ENCODE measurements at places on chromosomes 16 and 17.

- DNase-seq, result no peak
These were observed 5.3 kb downstream of the CNP start for GRCh38 chr17:41971721-41972523.

GRCh38 chr16:546909-547770, 13.1 kb upstream of the PRR35 start:
- no peak for DNase-seq

DNA sequence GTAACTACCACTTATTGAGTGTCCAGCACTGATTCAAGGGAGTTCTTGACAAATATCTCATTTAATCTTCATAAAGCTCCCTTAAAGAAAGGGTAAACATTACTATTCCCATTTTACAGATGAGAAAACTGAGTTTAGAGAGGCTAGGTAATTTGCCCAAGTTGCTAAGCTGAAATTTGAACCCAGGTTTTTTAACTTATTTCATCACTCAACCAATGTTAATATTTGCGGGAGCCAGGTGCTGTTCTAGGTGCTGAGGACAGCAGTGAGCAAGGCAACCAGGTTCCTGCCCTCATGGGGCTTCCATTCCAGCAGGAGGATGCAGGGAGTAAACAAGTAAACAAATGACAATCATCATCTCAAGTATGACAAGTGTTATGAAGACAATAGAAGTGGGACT, 104.0 kb upstream of the LHX1 start:
- DNase-seq, result no peak

DNA sequence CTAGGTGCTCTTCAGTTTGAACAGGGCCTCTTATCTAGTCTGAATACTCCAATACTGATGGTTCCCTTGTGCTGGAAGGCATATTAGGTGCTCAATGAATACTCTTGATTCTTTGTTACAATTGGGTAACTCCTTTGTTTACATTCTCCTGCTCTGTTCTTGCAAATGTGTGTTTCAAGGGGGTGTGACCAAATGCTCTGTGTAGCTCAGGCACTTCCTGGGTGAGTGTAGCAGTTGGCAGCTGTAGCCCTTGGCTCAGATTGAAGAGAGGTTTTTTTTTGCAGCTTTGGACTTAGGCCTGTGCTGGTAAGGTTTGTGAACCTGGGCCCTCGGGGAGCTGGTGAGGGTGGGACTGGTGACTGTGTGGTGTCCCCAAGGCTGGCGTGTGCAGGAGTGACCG, 20.2 kb downstream of the TBCD start:
- DNase-seq, result no peak

- DNase-seq, result no peak
These were observed 12.0 kb downstream of the SRCAP start for GRCh38 chr16:30710971-30711370.

- no peak for DNase-seq
These were observed 2.3 kb downstream of the RPUSD1 start for GRCh38 chr16:785563-786535.

GRCh38 chr16:1408171-1408837, 6.2 kb downstream of the UNKL start:
- no peak for DNase-seq

GRCh38 chr16:23607726-23608125, 11.6 kb upstream of the NDUFAB1 start:
- DNase-seq, result no peak

DNA sequence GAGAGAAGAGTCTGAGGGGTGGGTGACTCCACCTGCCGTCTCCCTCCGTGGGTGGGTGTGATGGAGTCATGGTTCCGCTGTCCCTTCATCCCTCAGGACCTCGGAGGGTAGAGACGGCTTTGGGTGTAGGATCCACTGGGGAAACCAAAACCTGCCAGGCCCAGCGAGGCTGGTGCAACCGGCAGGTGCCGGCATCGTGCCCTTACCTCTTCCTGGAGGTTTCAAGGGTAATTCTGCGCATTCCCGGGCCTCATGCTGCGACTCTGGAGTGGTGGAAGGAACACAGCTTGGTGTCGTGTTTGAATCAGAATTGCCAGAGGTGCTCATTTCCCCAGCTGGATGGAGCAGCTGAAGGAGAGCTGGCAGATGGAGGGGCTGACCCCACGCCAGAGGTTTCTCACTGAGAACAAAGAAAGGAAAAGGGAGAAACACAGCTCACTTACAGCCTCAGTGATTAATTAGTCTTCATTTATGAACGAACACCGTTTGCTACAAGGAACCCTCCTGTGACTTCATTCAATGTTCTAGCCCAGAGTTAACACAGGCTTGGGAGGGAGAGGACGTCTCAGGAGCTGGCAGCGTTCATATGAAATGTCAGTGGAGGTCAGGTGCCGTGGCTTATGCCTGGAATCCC, 16.3 kb upstream of the ATP2A3 start:
- DNase-seq, result no peak

GRCh38 chr16:50501251-50501650, 46.9 kb upstream of the NKD1 start:
- DNase-seq, result no peak

DNA sequence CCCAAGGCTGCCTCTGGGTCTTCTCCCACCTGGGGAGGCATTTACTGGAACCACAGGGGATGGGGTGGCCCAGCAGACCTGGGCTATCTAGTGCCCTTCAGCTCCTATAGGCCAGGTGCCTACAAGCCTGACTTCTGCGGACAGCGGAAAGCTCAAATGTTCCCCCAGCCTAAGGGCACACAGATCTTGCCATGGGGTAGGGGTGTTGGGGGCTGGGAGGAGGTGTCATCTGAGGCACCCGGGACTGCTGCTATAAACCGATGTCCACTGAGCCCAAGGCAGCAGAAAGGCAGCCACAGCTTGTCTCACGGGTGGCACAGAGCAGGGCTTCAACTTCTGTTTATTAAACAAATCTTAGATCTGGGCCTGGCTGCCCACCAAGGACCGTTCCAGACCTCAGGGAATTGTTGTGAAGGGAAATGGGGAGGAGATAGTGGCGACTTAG, 3.6 kb downstream of the MYO1C start:
- no peak for DNase-seq

DNA sequence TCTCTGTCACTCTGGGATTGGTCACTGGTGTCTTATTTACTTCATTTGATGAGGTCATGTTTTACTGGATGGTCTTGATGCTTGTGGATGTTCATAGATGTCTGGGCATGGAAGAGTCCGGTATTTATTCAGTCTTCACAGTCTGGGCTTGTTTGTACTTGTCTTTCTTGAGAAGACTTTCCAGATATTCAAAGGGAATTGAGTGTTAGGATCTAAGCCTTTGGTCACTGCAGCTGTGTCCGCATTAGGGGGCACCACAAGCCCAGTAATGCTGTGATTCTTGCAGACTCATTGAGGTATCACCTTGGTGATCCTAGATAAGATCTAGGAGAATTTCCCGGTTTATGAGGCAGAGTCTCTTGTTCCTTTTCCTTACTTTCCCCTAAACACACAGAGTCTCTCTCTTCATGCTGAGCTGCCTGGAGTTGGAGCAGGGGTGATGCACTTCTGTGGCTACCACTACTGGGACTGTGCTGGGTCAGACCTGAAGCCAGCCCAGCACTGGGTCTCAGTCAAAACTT, 214.7 kb downstream of the SPECC1 start:
- DNase-seq, result peak; percentile 35

DNA sequence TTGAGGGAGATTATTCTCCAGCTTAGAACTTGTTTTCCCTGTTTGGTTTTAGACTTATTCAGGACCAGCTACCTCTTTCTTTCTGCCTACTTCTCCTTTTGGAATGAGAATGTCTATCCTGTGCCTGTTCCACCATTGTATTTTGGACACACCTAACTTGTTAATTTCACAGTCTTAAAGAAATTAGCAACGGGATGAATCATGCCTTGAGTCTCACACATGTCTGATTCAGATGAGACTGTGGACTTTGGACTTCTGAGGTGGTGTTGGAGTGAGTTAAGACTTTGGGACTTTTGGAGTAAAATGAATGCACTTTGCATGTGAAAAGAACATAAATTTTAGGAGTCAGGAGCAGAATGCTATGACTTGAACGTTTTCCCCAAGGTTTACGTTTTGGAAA, 581.4 kb downstream of the CDH11 start:
- no peak for DNase-seq

- no peak for DNase-seq
These were observed 117.6 kb downstream of the C16orf78 start for GRCh38 chr16:49491106-49491670.

DNA sequence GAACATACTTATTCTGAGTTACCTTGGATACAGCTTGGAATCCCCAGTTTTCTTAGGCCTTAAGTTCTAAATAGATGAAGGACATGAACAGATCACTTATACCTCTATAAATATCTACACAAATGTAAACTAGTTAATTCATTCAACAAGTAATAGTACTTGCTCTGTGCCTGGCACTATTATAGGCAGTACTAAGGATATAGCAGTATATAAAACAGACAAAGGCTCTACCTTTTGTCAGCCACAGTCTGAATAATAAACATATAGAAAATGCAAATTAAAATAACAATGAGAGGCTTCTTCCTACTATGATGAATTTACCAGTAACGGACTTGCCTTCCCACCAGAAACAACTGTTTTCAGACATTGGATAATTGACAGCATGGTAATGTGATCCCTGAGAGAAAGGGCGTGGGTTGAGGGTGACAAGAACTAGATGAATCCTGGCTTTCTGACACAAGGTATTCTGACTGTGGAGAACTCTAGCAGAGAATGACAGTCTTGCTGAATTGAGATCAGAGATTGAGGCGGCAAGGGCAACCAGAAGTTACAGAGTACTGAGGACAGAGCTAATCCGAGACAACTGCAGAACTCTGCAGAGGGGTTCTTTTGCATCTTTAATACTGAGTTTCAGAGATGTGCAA, 170.5 kb downstream of the TANC2 start:
- no peak for DNase-seq

DNA sequence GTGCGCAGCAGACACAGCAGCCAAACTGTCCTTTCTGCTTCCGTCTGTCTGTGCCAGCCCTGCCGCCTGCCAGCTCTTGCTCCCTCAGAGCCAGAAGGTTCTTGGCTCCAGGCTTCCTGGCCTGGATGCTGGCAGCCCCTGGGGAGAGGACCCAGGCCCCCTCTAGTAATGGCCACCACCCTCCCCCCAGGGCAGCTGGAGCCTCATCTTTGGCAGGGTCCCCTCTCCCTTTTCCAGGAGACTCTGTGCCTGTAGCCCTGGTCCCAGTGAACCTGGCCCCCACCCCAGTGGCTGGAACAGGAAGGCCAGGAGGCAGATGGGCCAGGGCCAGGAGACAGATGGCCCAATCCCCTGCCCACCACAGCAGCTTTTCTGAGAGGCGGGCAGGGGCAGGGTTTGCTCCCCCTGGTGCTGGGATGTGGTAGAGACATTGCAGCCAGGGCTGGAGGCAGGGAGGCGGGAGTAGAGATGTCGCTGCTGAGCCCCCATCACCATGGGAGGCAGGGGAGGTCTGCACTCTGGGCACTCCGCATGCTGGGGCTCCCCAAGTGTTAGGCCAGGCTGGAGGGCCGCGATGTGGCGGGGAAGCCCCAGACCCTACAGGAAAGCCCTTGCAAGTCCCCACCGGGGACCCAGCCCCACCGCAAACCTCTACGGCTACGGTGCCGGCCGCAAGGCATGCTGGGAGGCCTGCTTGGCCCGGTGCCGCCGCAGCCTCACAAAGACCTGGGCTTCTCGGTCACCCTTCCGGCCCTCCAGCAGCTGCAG, 16.7 kb downstream of the UNC13D start:
- DNase-seq, result no peak

GRCh38 chr16:57865746-57866528, 63.6 kb upstream of the KIFC3 start:
- peak; percentile 71 for DNase-seq

DNA sequence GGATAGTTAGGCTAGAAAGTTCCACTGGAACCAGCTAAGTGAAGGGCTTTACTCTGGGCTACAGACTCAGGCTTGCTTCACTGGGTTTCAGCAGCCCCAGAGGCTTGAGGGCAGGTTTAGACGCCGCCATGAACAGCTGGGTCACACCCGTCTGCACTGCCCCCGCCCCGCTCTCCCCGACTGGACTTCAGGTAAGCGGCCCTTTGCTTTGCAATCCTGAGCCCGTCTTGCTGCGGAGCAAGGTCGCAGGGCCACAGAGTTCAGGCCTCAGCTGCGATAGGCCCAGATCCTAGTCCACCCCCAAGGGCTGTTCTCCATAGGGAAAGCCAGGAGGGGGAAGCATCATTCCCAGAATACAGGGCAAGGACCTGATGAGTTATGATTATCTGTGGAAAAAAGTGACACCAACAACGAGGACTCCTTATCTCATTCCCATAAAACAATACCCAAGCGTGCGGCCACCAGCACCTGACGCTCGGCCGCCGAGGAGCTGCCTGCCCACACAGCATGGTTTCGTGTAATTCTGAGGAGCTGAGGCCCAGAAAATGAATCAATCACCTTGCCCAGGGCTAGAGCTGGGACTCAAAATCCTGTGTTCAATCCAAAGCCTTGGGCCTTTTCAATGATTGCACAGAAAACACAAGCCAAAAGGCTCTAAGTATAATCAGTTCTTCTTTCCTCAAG, 20.4 kb downstream of the MEAK7 start:
- DNase-seq, result no peak

DNA sequence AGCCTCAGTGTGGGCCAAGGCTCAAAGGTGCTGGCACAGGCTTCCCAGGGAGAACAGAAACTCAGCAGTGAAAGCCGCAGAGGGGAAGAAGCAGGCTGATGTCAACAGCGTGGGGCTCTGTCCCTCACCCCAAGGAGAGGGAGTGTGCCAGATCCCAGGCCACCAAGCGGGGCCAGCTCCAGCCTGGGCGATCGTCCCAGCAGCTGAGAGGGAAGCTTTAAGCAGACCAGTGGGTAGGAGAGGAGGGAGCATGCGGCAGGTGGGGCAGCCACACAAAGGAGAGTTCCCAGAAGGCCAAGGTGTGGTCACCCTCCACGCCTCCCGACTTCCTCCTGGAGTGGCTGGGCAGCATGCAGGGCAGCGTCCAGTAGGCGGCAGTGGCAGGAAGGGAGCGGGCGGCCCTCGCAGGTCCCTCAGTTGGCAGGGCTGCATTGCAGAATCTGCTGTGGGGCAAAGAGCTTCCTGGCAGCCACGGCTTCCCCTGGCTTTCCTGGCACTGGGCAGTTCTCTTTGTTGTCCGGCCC, 6.0 kb downstream of the SYNGR2 start:
- no peak for DNase-seq

DNA sequence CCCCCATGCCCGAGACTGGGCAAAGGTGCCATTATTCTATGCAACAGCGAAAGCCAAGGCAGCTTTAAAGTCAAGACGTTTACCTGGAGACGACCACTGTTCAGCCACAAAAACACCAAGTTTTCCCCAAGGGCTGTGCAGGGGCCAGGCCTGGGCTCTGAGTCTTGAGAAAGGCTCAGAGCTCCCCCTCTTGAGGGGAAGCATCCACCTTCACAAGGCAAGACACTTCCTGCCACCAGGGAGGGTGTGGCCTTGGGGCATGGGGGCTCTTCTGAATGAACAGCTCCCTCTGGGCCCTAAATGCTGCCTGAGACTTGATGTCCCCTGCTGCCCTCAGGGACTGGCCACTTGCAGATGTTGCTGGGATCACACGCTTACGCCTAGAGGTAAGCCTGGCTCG, 26.5 kb downstream of the PDIA2 start:
- no peak for DNase-seq

- no peak for DNase-seq
These were observed 42.3 kb downstream of the WSB1 start for GRCh38 chr17:27336184-27336583.

- DNase-seq, result no peak
These were observed 66.8 kb downstream of the DNAH3 start for GRCh38 chr16:21083729-21084268.

- no peak for DNase-seq
These were observed 61.3 kb upstream of the KIFC3 start for GRCh38 chr16:57863434-57864160.

- DNase-seq, result no peak
These were observed 8.9 kb downstream of the TNFAIP1 start for GRCh38 chr17:28344435-28344901.

- DNase-seq, result no peak
These were observed 11.4 kb downstream of the NETO2 start for GRCh38 chr16:47132308-47132707.

- DNase-seq, result no peak
These were observed 4.2 kb upstream of the MGAT5B start for GRCh38 chr17:76864024-76864423.
